ENCODE measurements at places on chromosomes 5 and 9. TPM values are rescaled to one million over a fixed set of nuclear protein-coding genes. Genes with fewer than 3 reads are reported as not detected.

NEURL1B gene
- 2.3 TPM for total RNA-seq

BTNL9 gene
- 1.0 TPM for total RNA-seq

GABRP gene
- not detected for total RNA-seq

DENND4C gene
- 34.4 TPM for total RNA-seq

ANKRD33B gene
- total RNA-seq = 8.4 TPM

DNA sequence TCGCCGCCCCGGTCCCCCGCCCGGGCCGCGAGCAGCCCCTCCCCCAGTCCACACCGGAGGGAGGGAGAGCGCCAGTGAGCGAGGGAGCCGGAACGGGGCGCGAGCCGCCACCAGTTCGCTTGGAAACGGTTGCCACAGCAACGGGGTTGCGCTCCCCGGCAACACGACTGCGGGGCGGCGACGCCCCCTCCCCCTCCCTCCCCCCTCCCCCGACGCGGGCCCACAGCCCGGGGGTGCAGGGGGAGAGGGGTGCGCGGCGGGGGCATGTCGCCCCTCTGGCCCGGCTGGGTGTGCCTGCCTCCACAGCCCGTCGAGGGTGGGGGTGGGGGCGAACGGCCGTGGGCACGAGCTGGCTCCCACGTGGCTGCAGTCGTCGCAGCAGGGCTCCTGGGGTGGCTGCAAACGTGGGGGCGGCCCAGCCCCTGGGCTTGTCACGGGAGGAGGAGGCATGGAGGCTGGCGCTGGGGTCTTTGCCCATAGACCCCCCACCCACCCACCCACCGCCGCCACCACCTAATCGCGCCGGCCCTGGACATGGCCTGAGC is 524 bp downstream of the PRR7 start:
- DNase-seq = peak; percentile 47

GRCh38 chr5:120062515-120062917 is 401.6 kb upstream of the PRR16 start:
- DNase-seq = no peak

DNA sequence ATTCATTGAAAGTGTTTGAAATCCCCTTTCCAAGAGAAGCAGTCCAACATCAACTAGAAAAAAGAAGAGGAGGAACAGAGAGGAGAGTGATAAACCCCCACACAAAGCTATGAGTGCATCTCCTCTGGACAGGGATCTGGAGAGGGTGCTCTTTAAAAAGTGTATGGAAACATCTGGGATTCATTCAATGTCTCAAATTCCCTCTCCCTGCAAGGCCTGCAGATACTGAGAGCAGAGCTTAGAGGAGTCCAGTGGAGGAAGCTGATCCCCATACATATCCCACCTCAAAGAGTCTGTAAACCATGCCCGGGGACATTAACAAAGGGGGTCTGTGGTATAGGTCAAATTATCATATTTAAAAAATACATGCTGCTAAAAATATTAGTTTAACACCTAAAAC is 2.2 kb downstream of the SPOCK1 start:
- DNase-seq = no peak

GRCh38 chr5:169197343-169197742 is 103.6 kb downstream of the SLIT3 start:
- DNase-seq = no peak

DNA sequence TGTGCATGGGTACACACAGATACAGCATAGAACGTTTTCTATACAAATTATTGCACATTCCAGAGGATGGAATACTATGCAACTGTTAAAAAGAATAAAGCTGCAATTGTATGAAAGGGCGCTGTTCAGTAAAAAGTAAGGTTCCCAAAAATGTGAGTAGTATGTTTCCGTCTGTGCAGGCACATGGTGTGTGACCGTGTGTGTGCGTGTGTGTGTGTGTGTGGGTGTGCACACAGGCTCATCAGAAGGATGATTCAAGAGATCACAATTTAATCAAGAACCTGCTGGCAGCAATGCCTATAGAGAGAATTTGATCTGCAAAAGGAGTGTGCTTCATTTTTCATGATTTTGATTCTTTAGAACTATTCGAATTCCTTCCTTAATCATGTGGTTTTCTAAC is 76.3 kb downstream of the SEMA4D start:
- DNase-seq = no peak

- no peak for DNase-seq
These were observed 29.7 kb downstream of the GPR21 start for GRCh38 chr9:123063177-123063598.

DNA sequence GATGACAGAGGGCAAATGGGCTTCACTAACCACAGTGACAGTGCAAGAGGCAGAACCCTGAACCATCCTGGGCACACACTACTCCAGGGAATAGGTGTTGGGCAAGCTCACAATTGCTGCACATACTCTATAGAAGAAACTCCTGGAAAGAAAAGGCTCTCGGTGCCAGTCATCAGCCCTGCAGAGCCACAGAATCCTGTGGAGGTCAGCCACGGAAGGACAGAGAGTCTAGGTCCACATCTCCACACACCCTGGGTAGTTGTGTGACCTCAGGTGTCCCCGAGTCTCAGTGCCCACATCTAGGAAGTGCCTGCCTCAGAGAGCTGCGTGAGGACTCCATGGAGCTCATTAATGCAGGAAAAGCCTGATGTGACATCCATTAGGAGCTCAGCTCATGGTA is 16.0 kb upstream of the ANGPTL2 start:
- no peak for DNase-seq

DNA sequence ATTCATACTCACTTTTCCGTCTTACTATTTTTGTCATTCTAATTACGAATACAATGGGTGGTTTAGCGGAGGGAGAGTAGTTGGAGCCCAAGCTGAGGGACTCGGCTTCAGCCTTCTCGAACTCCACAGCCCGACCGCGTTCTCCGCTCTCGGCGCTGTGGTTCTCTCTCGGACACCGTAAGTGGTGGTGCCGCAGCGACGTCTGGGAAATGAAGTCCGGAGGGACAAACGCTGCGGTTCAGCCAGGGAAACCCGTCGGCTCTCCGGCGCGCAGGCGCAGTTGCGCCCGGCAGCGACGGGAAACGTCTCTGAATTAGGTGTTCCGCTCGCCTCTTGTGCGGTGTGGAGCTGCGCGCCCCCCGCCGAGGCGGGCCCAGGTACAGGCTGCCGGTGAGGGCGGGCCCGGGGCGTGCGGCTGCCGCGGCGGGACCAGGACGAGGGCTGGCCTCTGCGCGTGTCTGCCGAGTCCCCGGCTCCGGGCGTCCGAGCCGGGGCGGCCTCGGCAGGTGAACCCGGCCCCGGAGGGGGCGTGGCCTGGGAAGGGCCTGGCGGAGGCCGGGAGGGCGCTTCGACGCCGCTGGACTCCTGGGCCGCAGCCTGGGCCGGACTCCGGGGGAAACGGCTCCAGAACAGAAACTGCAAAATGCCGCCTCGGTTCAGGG is at the start of gene ZNF879:
TSS of gene ZNF879 (plus strand) at position 277 of the 662 bp plus-strand sequence. CDS start 1,201 bp downstream, outside the sequence.
- DNase-seq = peak; percentile 85

GRCh38 chr5:132237141-132237540 is 9.5 kb upstream of the P4HA2 start:
- no peak for DNase-seq

- DNase-seq = no peak
These were observed 72.7 kb downstream of the GHR start for GRCh38 chr5:42495914-42496313.

DNA sequence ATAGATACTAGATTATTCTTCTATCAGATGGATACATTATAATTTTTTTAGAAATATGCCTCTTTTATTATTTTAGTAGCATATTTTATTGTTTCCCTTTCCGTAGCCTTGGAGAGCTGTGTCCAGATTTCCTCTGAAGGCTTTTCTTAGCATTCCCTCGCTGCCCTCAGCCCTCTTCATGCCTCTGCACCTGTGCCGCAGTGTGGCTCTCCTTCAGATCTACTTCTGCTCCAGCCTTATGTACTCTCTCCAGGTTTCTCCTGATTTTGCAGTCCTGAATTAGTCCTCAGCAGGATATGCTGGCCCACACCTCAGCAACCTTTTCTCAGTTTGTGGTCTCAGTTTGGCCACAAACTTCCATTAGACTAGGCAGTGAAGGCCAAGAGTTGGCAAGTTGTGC is 1052.0 kb downstream of the TAF11L14 start:
- no peak for DNase-seq

DNA sequence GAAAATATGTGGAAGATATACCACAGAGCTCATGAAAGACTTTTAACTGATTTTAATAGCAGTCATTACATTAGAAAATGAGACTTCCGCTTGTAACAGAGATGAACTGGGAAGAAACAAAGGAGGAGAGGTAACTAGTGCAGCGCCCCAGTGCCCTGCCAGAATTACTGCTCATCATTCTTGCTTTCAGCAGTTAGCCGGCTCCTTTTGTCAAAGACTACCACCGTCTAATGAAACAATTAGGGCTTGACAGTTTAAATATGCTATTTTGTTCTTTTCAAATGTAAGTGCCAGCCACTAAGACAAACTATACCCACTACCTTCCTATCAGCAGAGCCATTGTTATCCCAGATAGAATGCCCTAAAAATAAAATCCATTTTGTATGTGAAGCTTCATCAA is 328.4 kb downstream of the EFNA5 start:
- no peak for DNase-seq

- no peak for DNase-seq
These were observed 87.2 kb downstream of the MRPS27 start for GRCh38 chr5:72232838-72233237.

DNA sequence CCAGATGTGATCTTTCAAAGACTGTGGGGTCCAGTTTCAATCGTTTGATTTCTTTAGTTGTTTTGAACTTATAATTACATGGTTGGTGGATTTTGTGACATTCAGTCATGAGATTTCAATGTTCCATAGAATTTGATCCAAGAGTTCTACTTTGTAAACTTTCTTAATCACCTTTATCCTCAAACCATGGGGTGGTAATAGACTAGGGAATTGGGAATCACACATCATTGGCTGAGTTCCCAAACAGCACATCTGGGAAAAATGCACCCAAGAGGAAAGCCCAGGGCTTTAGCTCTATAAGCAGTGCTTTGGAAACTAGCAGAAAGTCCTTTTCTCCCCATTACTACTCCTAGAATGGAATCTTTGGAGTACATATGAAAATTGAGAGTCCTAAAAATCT is 177.6 kb downstream of the NNT start:
- DNase-seq = no peak

GRCh38 chr9:88829276-88829675 is 162.0 kb upstream of the S1PR3 start:
- no peak for DNase-seq

GRCh38 chr9:109012009-109012875 is 1.1 kb downstream of the CTNNAL1 start:
- peak; percentile 73 for DNase-seq
